DMS153 (cell line): ENCODE measurements at places on chromosomes 6 and 20.

GRCh38 chr6:163538331-163538730 lies 123.8 kb downstream of the QKI start:
- DNase-seq: no peak

DNA sequence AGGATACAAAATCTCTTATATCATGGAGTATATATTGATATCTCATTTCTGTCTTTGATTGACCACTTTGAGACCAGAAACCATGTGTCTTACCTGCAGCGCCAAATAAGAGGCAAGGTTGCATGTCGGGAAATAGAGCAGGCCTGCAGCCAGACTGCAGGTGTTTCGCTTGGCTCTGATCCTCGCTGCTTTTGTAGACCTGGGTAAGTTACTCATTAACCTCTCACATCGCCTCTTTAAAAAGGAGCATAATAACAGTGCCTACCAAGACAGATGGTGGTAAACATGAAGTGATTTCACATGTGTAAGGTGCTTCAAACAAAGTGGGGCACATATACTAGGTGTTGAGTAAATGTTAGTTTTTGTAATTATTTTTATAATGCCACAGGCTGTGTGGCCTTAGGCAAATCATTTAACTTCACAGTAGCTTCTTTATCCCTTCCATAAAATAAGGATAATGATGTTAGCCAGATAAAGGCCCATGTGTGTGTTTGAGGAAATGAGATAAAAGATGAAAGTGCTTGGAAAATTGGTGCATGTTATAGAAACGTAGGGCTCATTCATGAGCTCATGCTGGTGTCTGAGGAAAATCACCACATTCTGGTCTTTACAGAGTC lies 248.8 kb upstream of the MAP3K7 start:
- DNase-seq: peak; percentile 87

DNA sequence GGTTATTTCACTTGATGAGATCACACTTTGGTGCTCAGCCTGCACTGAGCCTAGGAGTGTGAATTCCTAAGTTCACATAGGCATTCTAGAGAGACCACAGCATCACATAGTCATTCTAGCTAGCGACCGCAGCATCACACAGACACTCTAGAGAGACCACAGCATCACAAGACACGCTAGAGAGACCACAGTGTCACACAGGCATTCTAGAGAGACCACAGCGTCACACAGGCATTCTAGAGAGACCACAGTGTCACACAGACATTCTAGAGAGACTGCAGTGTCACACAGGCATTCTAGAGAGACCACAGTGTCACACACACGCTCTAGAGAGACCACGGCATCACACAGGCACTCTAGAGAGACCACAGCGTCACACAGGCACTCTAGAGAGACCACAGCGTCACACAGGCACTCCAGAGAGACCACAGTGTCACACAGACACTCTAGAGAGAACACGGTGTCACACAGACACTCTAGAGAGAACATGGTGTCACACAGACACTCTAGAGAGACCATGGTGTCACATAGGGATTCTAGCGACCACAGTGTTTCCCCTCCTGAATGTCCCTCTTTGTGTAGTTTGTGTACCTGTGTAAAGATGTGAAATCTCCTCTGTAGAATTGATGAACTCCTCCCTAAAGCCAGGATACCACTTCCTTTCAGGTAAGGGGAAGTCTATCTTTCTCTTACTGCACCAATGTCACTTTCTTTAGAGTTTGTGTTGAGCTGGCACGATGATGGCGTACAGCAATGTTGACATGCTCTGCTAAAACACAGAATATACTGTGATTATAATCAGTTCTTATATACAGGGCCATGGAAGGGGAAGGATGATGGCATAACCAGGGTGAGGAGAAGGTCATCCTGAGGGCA lies 169.4 kb downstream of the ZDHHC14 start:
- no peak for DNase-seq

GRCh38 chr6:169994739-169995138 lies 243.3 kb downstream of the ERMARD start:
- no peak for DNase-seq

DNA sequence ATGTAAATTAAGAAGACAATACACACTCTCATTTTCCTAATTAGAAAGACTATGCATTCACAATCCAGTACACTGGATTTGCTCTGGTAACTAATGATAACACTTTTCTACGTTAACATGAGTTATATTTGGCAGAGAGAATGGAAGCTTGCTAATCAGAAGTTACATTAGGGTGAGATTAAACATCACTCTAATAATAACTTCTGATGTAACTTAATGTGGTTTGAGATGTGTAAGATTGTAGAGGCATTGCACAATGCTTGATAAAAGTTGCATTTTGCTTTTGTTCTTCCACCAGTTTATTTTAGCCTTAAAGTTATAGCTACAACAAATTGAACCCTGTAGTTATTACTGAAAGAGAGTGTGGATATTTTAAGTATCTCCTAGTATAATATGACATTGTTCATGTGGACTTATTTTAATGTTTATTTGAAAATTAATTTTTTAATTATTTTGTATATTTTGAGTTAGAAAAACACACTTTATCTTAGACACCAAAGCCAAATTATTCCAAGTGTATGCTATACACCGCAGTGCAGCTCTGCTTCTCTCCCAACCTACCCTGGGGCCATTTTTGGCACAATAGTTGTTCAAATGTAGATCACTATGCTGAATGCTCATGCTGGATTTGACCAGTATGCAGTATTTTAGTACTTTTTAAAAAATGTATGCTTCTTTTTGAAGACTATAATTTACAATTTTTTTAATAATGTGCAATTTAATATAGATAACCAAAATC lies 143.2 kb downstream of the SLC16A10 start:
- DNase-seq: no peak

GRCh38 chr20:19692685-19693119 lies 65.4 kb upstream of the RIN2 start:
- peak; percentile 19 for DNase-seq
